ENCODE measurements at places on chromosomes 5 and 9.

DNA sequence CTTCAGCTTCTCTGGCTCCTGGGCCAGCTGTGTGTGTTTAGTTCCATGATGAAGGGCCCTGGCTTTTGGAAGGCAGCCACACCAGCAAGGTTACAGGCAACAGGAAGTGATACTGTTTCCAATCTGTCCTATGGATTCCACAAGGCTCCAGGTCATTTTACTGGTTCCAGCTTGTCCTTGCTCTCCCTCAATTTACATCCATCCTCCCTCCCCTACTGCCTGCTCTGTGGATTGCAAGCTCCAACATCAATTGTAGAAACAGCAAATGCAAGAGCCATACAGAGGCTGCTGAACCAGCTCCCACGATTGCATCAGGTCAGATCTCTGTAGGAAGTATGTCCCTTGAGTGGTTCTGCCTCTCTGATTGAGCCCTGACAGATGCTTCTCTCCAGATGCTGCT, 409.8 kb downstream of the NTRK2 start:
- DNase-seq, result no peak

DNA sequence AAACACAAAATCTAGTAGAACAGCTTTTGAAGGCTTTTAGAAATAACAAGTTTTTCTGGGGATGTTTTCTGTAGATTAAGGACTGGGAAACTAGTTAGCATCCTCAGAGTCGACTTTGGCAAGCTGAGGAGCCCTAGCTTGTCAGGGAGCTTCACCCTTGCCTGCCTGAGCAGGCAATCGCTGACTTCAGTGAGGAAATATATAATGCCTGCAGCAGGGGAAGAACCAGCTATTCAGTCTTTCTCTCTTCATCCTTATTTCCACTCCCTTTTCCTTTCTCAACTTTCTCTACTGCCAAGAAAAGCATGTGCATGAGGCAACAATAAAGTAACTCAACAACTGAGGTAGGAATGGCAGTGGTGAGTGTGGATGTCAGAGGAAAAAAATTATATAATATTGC, 54.7 kb downstream of the PLK2 start:
- no peak for DNase-seq

DNA sequence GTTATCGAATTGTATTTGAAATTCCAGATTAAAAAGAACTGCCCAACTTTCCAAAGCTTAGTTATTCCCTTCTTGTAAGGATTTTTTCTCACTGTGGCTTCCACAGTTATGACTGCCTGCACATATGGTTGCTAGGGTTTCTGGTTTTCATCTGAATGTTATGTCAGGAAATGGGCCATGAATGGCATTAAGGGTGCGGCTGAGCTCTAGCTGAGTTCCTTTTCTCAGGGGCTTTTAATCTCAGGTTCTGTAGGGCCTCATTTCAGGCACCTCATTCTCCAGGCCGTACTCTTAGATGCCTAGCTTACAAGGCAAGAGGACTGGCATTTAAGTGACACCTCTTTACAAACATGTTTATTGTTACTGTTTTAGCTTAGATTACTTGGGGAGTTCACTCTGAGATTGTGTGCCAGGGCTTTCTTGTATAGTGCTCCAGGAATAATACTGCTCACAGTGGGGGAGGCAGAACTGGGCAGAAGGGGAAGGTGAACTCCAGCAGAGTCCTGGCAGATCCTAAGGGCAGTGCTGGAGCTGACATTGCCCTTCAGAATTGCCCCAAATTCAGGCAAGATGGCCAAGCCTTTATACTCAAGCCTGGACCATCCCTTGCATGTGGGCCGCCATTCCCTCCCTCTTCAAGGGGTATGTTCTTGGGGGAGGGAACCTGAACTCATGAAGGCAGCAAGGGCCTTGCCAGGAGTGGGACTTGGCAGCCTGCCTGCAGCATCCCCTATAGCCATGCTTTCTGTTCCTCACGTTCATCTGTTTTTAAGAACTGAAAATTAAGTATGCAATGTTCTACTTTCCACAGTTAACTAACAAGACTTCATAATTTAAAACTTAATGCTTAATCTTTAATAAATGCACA, 111.5 kb downstream of the KDM4C start:
- DNase-seq, result peak; percentile 13

GRCh38 chr5:17090839-17091238, 126.6 kb upstream of the BASP1 start:
- DNase-seq, result no peak

GRCh38 chr5:155264809-155265208, 251.3 kb downstream of the KIF4B start:
- no peak for DNase-seq

DNA sequence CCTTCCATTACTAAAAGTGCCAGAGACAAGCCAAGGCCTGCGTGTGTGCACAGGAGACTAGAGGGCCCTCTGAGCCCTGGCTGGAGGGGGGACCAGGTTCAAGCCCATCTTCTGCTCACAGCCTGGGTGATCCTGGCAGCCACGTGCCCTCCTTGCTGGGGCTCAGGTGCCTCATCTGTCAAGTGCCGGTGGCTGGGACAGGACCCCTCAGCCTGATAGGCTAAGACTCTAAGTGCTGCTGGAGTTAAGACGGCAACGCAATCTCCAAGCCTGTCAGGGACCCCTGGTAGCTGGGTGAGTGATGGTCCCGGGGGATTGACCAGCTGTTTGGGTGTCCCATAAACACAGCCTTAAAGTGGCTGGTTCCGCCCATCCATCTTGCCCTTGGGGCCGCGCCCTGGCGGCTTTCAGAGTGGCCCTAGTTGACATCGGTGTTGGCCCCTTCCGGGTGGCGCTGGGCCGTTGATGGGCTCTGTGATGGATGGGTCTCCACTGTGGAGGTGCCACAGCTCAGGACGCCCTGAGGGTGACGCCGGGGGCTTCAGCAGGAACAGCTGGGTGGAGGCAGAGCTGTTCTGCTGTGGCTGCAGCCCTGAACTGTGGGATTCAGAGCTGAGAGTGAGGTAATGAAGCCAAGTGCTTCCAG, 136.2 kb downstream of the BARX1 start:
- DNase-seq, result no peak

Measured in NCI-H345 (cell line).